ENCODE measurements at places on chromosomes 2 and 18.

DNA sequence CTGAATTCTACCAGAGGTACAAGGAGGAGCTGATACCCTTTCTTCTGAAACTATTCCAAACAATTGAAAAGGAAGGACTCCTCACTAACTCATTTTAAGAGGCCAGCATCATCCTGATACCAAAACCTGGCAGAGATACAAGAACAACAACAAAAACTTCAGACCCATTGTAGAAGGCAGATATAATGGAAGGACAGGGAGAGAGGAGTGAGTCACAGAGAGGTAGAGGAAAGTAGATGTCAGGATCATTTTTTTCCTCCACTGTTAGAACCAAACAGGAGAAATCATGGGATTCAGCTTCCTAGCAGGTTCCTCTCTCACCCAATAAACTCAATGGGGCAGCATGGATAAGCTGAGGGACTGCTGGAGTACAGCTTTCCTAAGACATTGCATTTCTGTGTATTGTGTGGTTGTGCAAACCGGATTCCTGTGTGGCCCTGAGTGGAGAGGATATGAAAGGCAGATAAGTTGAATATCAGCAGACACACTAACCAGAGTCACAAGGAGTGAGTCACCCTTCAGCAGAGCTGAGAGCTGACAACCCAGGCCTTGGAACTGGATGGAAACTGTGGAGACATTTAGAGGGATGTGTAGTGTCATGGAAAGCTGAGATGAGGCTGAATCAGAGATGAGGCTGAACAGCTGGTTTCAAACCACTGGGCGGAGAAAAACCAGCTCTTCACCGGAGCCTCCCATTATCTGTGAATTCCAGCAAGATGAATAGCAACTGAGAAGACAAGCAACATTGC is 60.9 kb upstream of the MMADHC start:
- DNase-seq = no peak

- DNase-seq = no peak
Observed at GRCh38 chr18:77366720-77367641, 117.3 kb downstream of the GALR1 start.

DNA sequence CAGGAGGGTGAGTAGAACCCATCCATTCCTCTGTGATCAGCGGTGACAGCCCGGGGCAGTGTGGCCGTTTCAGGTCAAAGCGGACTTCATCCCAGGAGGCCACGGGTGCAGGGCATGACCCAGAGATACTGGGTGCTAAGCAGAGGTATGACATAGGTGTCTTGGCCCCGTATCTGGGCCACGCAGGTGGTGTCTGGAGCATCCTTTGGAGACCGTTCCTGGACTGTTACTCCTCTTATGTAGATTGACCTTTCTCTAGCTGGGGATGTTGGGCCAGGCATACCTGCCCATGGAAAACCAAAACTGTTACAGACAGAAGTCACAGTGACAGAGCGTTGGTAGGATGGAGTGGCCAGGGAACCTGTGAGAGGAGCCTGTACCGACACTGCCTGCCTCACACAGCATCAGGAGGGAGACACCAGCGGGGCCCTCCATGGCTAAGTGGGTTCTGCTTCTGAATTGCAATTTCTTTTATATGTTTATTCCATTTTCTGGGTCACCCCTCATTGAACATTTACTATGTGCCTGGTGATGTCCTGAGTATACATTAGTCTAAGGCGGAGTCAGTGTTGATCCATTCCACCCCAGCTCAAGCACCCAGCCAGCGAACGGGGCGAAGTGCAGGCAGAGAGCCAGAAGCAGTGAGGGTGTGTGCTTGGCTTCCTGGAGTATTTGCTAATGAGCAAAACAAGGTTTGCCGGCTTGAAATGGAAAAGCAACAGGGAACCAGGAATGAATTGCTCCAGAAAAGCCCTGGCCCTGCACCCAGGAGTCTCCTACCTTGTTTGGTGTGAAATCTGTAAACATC is 141.7 kb downstream of the SH3RF3 start:
- peak; percentile 54 for DNase-seq

DNA sequence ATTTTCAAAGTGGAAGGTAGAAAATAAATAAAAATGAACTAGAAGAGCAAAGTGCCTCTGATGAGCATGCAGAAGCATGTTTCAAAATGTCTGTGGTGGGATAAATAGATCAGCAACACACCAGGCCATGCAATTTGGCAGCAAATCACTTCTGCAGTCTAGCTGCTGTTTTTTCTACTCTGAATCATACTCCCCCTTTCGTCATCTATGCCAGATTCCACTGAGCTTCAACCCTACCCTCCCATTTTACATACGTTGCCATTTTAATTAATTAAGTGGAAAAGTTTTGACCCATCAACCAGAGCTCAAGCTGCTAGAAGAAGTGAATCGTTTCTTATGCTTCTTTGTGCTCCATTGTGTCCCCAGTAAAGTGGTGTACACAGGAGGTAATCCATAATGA is 79.3 kb downstream of the NRXN1 start:
- DNase-seq = no peak

GRCh38 chr2:122532481-122532880 is 777.0 kb downstream of the TSN start:
- DNase-seq = no peak

- DNase-seq = peak; percentile 49
Observed at GRCh38 chr2:42795841-42796301, 3.5 kb upstream of the HAAO start.

- no peak for DNase-seq
Observed at GRCh38 chr2:29110916-29111535, 4.2 kb upstream of the CLIP4 start.

GRCh38 chr2:5019324-5019723 is 672.9 kb upstream of the SOX11 start:
- no peak for DNase-seq

- DNase-seq = peak; percentile 84
Observed at GRCh38 chr2:119174216-119174992, 15.9 kb upstream of the C1QL2 start.

Measured in spleen (tissue), 13 donors.